ENCODE measurements at places on chromosomes 16 and 17. TPM values are rescaled to one million over a fixed set of nuclear protein-coding genes. Genes with fewer than 3 reads are reported as not detected.

SLFN11 gene
- polyA plus RNA-seq, result 46.8 TPM

ENPP7 gene
- polyA plus RNA-seq, result not detected

GRCh38 chr16:47310792-47311211 is 150.1 kb downstream of the ITFG1 start:
- no peaks in the 10 kb centered on the region for H3K27me3 ChIP-seq
- H3K27ac ChIP-seq, result peak overlapping the region; percentile 41
- peaks cover 15% of the 10 kb centered on the region for H3K36me3 ChIP-seq
- H3K4me3 ChIP-seq, result no peak overlapping the region
- no peaks in the 10 kb centered on the region for H3K4me1 ChIP-seq

DNA sequence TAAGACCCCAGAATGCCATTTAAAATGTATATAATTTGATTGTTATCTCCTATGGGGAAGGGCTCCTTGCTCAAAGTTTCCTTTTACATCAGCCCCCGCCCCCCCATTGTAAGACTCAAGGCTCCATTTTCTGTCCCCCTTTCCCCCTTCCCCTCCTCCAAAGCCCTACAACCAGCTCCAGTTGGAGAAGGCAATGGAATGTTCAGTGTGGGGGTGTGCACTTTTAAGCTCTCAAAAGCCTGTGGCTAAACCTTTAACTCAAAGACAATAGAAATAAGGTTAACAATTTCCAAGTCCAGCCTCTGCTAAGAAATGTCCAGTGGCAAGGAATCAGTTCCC is 114.7 kb downstream of the NOG start:
- no peaks in the 10 kb centered on the region for H3K36me3 ChIP-seq
- no peaks in the 10 kb centered on the region for H3K27me3 ChIP-seq
- no peak for DNase-seq
- no peak overlapping the region for H3K4me3 ChIP-seq
- no peaks in the 10 kb centered on the region for H3K4me1 ChIP-seq

GRCh38 chr17:57724026-57724728 is 20.9 kb downstream of the CCDC182 start:
- H3K36me3 ChIP-seq, result no peaks in the 10 kb centered on the region
- DNase-seq, result no peak
- H3K27ac ChIP-seq, result no peak overlapping the region
- no peak overlapping the region for H3K4me3 ChIP-seq
